ENCODE measurements at places on chromosomes 12 and 14.
A peak's percentile ranks its signal among the peaks of the same experiment; 100 is the strongest.

GRCh38 chr14:99001241-99001640, 270.8 kb downstream of the BCL11B start:
- peak; percentile 5 for DNase-seq

- no peak for DNase-seq
Observed at GRCh38 chr12:102956738-102957327, 641 bp upstream of the ASCL1 start.

- peak; percentile 96 for DNase-seq
Observed at GRCh38 chr14:99274346-99275221, 2.6 kb upstream of the BCL11B start.

DNA sequence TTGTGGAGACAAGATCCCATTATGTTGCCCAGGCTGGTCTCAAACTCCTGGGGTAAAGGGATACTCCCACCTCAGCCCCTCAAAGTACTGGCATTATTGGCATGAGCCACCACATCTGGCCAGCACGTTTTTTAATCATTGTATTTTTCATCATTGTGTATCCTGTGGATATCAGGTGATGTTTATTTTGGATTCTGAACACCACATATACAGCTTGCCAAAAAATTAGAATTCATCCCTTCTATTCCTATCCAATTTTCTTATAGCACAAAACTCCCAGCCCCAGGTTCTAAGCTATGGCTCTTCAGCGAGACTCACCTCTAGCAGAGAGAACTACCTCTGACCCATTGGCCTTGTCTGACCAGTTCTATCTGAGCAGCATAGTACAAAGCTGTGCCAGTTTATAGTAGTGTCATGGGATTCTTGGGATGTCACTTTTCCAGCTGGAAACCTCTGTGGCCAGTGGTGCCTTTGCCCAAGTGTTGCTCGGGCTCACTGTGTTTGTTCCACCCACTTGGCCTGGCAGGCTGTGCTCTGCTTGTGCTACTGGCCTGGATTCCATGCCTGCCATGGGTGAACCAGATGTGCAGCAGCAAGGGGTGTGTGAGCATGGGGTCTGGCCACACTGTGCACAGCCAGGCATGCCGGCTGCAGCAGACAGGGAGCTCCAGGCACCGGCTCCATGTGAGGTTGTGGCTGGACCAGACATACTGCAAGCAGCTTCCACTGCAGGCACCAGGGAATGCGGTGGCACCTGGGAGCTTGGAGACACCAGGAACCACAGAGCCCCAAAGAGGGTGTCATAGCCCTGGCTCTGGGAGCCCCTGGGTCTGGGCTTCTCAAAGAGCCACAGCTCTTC, 37.2 kb downstream of the TIMELESS start:
- DNase-seq, result no peak

- DNase-seq, result no peak
Observed at GRCh38 chr14:90381999-90382451, 14.8 kb upstream of the CALM1 start.

DNA sequence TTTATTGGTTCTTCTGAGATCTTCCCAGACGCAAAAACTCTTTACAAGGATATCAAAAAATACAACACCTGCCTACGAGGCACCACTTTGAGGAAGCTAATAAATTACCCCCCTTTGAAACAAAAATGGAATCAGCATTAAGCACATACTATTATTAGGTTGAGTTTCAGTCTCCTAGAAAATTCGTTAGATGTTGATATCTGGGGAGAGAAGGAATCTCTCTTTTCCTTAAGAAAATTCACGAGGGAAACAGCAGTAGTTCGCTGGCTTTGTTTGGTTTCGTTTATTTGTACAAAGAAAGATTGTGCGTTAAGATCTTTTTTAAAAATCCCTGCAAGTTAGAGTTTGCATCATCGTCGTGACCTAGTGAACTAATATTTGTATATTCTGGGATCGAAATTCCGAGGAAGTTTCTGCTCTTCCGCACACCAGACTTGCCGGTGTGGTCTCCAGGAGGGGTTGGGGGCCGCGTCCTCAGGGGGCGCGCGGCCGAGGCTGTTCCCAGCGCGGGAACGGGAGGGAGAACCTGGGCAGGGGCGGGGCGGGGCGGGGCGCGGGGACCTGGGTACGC, 12.1 kb downstream of the NKX2-1 start:
- DNase-seq, result no peak

DNA sequence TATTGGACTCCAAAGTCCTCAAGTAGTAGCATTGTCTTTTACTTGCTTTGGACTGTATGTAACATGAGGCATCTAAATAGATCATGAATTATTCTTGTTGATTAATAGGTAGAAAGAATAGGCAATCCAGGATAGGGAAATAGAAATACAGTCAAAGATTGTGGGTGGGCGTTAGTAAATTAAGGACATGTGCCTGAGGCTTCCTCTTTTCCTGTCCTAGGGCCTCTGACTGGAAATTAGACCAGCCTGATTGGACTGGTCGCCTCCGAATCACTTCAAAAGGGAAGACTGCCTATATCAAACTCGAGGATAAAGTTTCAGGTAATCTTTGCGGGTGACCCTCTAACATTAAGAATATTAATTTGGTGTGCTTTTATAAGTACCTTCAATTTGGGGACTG, 7.6 kb downstream of the NECAP1 start:
- DNase-seq, result no peak

DNA sequence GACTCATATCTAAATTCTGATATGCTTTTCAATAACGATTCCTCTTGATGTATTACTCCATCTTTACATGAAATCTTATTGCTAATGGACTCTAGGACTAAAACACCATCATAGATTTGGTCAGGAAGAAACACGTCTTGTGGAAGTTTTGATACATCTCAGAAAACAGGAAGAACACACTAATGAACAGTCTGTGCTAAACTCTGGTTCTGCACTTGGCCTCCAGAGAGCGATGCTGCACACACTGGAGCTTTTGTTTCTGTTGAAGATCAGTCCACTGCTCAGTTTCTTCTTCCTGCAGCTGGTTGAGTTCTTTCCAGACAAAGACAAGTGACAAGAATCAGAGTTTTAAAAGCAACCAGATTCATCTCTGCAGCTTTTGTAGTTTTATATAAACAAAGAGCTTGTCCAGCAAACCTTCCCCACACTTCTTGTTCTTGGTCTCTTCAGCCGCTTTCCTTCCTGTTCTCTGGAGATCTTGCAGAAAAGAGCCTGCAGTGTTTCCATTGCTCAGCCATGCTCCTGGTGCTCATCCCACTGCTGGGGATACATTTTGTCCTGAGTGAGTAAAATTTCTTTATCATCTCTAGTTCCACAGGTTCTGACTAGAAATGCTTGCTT, 229.1 kb upstream of the OR4E1 start:
- DNase-seq, result no peak

GRCh38 chr12:104357421-104357952, 53.9 kb downstream of the EID3 start:
- DNase-seq, result peak; percentile 41

DNA sequence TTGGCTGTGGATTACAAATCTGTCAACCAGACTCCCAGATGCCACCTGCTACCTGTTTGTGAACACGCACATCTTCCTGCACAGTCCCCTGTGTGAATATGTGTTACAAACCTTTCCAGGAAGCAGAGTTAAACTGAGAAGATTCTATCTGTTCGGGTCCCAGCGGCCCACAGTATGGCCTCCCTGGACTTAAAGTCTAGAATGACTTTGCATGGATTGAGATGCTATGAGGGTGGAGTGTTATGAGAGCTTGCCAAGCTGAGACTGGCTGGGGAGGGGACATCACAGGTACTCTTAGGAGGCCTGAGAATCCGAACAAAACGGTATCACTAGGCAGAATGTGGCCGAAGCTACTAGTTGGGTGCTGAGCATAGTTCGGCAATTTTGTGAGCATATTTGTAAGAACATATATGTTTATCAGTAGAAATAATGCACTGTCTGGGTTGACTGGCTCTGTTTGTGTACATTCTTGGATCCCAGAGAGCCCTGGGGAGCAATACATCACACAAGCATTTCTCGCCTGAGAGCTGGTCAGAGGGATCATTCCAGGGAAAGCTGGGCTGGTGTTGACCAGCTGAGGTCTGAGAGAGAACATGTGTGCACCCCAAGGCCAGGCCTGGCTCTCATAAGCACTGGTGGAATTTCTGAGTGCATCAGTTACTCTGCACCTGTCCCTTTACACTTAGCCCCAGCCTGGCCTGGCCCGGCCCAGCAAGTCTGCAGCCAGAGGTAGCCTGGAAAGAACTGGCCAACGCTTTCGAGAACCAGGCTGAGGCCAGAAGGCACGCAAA, 29.8 kb upstream of the LTBP2 start:
- no peak for DNase-seq

DNA sequence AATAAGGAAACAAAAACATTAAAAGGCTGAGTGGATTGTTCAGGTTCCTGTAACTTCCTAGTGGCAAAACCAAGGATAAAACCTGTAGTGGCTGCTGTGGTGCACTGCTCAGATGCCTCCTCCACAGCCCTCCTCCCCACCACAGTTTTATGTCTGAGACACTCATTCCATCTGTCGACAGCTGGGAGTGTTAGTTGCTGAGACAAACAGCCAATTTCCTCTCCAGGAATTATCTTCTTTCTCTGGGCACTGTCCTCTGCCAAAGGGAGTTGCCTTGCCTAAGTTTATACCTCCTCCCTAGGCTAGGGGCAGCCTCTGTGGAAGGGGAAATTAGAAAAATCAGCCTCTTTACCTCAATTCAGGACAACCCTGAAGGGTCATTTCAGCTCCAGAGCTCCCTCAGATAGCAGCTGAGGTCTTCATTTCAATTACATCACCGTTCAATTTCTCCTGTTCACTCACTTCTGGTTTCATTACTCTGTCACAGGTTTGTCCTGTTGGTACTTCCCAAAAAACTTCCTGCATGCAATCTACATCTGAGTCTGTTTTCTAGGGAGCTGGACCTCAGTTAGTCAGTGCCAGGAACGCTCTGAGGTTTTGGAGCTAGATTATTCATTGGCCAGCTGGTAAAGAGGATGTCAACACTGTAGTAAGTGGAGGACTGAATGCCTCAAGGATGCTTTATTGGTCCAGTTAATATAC, 74.9 kb upstream of the ATP2B1 start:
- peak; percentile 50 for DNase-seq

GRCh38 chr14:52395728-52396127, 81.6 kb downstream of the PTGER2 start:
- no peak for DNase-seq

- no peak for DNase-seq
Observed at GRCh38 chr14:34270361-34270760, 191.7 kb downstream of the SPTSSA start.

GRCh38 chr14:57057803-57058202, 210.9 kb downstream of the EXOC5 start:
- DNase-seq, result no peak

DNA sequence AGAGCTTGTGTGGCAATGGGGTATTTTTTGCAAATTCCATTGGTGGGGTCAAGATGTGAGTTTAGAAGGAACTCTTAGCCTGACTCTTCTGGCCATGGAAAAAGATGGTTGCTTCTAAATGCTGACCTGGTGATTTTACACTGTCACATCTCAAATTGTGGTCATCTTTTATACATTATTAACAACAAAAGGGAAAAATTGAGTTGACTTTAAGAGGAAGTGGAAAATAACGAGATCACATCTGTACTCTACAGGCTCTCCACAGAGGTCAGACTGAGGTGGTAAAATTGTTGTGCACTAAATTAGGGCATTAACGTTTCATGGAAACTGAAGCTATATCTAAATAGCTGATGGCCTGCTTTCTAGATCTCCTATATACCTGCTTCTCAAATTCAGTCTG, 44.7 kb downstream of the PTPN11 start:
- DNase-seq, result no peak

DNA sequence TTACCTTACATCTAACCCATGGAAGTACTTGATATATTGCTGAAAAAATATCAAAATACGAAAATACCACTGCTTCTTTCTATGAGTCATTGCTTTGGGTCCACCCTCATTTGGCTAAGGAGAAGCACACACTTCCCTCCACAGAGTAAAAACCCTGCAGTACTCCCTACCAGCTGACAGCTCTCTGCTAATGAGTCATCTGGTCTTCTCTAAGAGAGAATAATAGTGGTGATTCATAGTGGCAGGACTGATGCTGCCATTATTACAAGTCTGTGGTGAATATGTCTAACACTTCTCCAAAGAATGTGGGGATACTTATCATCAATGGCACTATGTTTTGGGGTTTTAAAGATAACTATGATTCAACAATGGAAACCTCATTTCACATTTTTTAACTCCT, 90.7 kb downstream of the PPFIA2 start:
- DNase-seq, result peak; percentile 92
